GM12865 (cell line): ENCODE measurements at places on chromosomes 12 and 14.
A peak's percentile ranks its signal among the peaks of the same experiment; 100 is the strongest.

DNA sequence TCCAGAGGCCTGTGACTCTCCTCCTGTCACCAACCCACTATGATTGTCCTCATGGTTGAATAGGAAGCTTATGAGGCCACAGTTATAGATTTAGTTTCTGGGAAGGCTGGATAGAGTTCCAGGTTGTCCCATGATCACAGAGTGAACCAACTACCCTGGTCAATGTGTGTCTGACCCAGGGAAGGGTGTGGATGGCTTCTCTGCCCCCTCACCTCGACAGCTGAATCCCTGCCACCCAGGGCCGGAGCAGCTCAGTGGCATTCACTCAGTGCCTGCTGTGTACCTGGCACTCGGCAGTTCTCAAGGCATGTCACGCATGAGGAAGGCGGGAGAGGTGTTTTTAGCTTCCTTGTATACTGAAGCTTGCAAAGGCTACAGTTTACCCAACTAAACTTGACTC is 43.2 kb downstream of the JDP2 start:
- no peak for DNase-seq

DNA sequence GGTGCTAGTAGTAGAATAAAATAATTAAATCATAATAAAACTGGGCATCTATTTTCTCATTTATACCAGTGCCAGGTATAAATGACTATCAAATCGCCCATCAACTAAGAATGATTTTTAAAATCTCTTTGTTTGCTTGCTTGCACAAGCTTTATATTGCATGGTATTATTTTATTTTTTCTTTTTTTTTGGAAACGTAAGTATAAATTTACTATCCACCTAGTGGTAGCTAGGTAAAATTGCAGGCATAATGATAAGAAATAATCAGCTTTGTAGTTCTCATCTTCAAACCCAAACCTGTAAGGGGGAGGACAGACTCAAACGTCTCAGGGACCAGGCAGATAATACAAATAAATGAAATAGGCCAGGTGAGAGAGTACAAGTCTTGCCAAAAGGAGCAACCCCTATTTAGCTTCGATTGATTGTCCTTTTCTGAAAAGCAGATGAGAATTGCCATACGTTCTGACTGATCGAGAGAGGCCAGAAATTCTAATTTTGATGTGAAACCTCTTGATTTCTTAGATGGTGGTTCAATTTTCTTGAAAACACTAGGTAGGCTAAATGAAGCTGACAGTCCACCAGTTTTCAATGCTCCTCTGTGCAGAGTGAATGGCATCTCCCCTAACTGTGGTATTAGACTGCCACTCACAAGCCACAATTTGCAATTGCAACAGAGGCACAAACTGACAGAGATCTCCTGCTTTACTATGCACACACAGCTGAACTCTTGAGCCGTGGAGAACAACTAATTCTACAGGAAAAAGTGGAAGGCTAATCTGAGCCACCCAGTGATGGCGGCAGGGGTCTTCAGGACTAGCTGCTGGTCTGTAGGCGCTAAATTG is 189.3 kb downstream of the DACT1 start:
- DNase-seq, result peak; percentile 8

DNA sequence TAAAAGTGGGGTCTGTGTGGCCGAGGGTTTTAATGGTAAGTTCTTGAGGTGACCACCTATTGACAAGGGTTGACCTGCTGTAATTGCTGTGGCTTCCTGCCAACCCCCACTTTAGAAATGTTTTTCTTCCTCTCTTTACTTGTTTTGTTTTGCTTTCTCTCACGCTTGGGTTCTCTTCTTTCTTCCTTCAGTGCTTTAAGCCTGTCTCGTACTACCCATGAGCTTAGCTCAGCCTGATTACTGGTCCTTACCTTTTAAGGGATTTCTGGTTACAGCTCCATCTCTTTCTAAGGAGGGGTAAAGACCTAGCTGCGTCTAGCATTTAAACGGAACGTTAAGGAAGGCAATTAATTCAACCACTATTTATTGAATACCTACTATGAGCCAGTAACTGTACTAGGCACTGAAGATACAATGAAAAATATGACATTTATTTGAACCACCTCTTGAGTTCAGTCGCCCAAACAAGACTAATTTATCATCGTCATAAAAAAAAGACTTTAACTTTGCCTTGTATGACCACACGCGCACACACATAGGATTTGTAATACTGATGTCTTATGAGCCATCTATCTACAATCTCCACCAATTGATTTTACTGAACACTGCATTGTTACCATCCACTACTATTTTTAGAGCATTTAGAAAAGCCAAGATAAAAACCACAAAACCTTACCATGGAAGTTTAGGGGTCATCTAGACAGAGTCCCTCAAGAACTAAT is 888 bp upstream of the PPP1R12A start:
- DNase-seq, result peak; percentile 70

DNA sequence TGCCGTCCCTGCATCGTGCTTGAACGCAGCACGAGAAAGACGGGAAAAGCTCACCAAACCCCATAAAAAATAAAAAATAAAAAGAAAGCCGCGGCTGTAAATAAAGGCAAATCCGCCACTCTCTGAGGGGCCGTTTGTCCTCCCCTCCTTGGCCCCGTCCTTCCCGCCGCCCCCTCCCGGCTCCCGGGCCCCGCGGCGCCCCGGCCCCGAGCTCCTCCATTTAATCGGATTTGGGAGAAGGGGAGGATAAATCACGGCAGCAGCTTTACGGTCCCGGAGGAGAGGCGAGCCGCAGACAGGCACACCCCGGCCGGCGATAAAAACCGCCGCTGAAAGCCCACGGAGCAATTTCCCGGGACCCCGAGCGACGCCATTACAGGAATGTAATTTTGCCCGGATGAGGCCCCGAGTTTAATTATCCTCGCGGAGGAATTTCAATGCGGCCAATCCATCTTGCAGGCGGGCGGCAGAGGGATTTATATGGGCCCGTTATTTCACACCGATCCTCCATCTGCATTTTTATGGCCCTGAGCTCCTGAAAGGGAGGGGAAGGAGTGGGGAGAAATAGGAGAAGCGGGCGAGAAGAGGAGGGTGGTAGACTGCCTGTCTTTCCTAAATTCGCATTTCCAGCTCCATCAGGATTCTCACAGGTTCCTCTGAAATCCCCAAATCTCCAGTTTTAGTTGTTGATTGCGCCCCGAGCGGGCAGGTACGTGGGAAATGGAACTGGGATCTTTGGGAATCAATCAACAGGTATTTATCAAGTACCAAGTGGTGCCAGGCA is 1.3 kb upstream of the ATP5MC2 start:
- no peak for DNase-seq
